ENCODE measurements at places on chromosomes 12 and 14.

GRCh38 chr12:113306382-113306781 lies 28.5 kb downstream of the SLC8B1 start:
- no peak for DNase-seq

DNA sequence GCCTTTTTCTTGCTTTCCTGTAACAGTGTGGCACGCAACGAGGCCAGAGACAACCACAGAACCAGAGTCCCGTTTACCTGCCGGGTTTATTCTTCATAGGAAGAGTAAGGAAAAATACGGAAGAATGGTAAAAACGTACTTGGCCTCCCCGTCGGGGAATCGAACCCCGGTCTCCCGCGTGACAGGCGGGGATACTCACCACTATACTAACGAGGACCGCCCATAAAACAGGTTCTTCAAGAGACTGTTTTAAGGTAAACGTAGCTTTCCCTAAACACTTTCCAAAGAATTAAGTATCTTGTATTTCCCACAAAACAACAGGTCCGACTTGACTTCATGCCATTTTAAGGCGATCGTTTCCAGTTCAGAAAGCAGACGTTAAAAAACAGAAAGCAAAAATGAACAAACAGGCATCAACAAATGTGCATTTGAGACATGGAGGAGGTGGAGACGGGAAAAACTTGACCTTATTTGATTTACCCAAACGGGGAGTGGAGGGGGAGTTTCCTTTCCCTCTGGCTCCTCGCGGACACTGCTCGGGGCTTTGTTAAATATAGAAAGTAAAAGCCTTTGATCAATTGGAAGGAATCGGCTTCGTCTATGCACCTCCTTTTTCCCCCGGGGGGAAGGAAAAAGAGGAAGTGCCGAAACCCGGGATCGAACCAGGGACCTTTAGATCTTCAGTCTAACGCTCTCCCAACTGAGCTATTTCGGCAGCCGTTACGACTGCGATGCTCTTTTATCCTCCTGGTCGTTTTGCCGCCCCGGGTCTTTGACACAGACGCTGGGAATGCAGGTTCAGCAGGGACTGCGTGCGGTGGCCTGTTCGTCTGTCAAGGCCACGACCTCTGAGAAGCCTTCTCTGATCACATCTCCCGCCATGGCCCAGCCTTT lies 13.0 kb upstream of the UBC start:
- DNase-seq, result peak; percentile 90

DNA sequence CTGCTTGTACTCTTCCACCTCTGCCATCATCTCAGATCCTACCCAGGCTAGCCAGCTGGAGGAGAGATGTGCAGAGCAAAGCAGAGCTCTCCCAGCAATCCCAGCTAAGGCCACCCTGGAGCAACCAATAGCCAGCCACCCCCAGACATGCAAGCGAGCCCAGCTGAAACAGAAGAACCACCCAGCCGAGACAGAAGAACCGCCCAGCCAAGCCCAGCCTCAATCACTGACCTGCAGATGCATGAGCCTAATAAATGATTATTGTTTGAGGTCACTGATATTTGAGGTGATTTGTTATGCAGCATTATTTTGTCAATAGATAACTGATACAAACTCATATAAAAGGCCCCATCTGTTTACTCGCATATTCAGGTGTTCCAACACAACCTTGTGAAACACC lies 106.3 kb downstream of the SCARB1 start:
- DNase-seq, result no peak

- DNase-seq, result no peak
Observed at GRCh38 chr14:72545411-72546311, 348.2 kb downstream of the DPF3 start.

DNA sequence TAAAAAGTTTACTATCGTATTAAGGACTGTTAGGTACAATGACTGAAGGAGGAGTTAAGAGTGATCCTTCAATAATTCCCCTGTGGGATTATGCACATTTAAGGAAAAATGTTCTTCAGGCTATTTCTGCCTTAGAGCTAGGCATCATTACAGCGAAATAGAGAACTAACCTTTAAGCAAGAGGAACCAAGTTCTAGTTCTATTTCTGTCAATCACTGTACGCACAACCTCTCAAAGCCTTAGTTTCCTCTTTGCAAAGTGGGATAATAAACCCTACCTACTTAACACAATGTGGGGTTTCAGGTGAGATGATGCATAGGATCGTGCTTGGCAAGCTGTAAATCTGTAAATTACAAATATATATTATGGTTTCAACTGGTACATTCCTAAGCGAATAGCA lies 15.4 kb downstream of the NTF3 start:
- DNase-seq, result peak; percentile 5

DNA sequence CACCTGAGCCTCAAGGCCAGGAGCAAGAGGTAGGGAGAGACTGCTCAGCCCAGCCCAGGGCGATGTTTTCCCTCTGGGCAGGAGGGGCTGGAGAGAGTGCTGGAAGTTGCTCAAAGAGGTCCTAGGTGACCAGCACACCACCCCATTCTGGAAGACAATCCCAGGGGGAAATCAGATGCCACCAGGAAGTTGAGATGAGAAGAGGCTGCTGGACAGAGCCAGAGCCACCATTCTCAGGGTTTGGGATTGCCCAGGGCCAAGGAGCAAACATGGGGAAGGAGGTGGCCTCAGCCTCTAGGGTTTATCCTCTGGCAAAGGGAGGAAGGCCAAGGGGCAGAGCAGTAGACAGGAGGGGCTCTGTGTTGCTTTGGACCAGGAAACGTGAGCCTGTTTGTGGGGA lies 11.6 kb downstream of the CCDC85C start:
- DNase-seq, result no peak

DNA sequence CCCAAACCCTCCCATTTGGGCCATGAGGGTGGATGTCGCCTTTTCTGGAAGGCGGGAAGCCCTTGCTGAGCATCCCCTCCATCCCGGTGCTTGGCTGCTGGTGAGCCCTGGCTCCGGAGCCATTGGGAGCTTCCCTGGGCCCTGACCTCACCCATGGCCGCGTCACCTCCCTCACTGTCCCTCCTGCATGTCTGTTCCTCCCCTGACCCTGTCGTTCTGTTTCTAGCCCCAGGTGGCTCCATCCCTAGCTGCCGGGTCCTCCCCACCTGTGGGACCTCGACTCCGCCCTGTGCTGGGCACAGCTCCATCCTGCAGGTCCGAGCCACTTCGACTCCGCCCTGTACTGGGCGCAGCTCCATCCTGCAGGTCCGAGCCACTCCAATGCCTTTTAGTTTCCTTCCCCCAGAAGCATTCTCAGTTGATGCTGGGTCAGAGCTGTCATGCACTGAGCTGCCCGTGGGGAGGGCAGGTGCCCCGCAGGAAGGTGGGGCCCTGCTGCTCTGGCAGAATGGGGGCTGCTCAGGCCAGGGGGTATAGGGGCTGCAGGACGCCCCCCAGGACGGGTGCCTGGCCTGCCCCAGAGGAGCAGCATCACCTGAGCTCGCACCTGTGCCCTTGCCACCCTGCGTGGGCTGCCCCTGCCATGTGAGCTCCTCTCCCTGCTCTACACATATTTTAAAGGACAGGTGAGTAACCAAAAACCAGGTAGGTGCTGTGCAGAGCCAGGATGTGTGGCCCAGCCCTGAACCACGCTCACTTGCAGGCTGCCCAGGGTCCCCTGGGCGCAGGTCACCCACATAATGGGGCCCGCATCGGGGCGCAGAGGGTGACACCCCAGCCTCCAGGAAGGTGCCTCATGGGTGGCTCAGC lies 19.0 kb downstream of the NOC4L start:
- no peak for DNase-seq

DNA sequence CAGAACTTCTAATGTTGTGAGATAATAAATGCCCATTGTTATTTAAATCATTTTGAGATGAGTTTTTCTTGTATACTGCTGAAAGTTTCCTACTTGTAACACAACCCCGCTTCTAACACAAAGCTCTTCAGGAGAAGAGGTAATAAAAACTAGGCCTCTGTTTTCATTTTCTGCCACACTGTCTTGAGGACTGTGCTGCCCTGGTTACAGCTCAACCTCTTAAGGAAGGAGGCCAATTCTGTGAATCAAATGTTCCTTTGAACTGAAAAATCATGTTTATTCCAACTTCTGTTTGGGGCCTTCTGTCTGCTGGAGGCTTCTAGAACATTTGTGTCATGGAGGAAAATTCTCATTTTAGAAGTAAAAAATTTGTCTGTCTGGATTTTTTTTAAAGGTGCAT lies 100.3 kb downstream of the LRIG3 start:
- peak; percentile 4 for DNase-seq

GRCh38 chr12:92615703-92616102 lies 87.1 kb upstream of the PLEKHG7 start:
- DNase-seq, result no peak

DNA sequence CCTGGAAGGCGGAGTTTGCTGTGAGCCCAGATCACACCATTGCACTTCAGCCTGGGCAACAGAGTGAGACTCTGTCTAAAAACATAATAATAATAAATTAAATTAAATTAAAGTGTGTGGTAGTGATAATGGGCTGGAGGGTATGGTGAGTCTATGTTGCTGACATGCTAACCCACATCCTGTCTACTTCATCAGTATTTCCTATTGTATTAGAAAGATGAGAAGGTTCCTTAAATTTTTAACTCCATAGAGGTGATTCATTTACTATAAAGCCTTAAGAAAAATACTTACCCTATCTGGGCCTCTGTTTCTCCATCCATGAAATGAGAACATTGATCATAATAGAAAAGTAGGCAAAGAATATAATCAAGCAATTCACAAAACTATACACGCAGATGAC lies 280.5 kb downstream of the FBXL14 start:
- DNase-seq, result no peak

DNA sequence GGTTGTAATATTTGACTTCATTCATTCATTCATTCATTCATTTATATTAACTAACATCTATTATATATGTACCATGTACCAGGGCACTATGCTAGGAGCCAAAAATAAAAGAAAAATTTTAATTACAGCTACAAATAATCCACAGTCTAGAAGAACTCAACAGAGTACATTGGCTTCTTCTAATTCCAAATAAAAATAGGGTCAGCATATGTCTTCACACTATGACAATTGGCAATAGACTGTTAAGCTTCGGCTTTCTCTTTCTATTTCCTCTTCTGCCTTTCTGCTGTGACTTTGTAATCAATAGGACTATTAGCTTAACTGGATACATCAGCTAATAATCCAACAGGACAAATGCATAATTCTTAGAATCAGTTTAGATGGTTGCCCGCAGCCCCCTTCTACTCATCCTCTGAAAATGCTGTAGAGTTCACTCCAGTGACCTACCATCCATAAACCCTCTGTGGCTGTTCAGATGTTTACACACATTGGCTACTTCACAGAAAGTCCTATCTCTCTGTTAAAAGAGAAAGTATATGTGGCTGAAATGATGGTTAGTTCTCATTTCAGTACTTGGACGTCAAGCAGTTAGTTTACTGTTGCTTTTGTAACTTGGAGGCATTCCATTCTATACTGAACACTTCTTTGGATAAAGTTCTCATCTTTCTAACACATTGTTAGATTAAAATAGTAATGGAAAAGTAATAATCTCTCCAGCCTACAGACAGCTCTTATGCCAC lies 445.5 kb upstream of the GARIN6 start:
- no peak for DNase-seq

DNA sequence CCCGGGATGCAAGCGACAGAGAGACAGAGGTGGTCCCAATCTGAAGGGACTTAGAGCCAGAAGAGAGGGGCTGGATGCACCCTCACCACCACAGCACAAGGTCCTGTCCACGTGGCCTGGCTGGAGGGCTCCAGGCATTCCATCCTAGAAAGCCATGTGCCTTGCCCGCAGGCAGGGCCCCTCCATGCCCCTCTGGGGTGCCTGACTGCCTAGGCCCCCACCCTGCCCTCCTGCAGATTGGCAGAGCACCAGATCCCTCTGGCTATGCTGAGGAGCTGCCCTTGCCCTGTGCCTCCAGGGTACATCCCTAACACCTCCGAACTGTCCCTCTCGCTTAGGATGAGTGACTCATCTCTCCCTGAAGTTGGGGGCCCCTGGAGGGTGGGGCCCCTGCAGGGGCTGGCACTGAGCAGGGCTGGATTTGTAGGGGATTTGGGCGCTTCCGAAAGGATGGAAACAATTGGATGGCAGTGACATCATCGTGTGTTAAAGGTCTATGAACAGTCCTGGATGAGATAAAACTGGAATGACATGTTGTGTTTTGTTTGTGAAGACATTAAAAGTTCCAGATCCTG lies 50.9 kb downstream of the CHGA start:
- DNase-seq, result no peak

GRCh38 chr12:113485330-113485729 lies 13.7 kb upstream of the LHX5 start:
- DNase-seq, result no peak

- DNase-seq, result no peak
Observed at GRCh38 chr12:38646146-38646545, 259.2 kb downstream of the CPNE8 start.

- DNase-seq, result peak; percentile 74
Observed at GRCh38 chr14:29927376-29928116, at the start of gene PRKD1. PRKD1 (minus strand) TSS chr14:29927847.

DNA sequence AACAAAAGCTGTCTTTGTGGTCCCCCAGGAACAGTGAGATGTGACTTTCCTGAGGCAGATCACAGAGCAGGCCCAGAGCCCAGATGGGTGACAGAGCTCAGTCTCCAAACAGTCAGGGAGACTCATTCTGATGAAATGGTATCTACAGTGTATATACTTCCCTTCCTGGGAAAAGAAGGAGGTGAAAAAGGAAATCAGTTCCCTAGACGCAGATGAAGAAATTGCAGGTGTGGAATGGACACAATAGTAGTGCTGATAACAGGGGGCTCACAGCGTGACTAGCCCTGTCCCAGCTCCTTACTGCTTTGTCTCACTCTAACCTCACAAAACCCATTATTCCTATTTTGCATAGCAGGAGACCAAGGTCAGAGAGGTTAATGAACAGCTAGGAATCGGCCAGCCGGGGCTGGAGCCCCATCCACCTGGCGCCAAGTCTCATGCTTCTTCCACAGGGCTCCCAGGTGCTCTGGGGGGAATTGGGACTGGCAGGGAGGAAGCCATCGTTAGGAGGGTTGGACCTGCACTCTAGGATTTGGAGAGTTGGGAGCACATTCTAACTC lies 11.9 kb downstream of the KCNH3 start:
- DNase-seq, result peak; percentile 24

DNA sequence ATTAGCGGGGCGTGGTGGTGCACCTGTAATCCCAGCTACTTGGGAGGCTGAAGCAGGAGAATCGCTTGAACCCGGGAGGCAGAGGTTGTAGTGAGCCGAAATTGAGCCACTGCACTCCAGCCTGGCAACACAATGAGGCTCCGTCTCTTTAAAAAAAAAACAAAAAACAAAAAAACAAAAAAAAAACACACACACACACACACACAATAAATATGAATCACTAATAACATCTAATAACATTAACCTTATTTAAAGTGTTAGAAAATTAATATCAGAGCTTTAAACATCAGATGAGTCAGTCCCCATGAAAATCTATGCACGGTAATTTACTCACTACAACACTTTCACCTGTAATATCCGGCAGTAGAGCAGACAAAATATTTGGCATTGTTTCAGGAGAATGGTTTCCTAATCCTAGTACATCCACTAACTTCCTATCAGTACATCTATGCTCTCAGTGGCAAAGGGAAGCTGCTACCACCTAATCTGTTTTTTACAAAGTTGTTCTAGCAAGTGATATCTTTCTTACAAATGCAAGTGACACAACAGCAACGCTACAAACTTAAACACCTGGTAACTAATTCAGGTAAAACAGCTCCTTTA lies 36.2 kb downstream of the MED13L start:
- no peak for DNase-seq

- no peak for DNase-seq
Observed at GRCh38 chr12:85390266-85390665, 110.2 kb downstream of the ALX1 start.

- DNase-seq, result no peak
Observed at GRCh38 chr14:54259821-54260220, 137.0 kb upstream of the CDKN3 start.

GRCh38 chr12:127083008-127083949 lies 1183.7 kb upstream of the TMEM132C start:
- DNase-seq, result peak; percentile 55

- DNase-seq, result peak; percentile 23
Observed at GRCh38 chr12:19546611-19547162, 107.4 kb downstream of the AEBP2 start.
